ENCODE measurements at places on chromosomes 12 and 14.

DNA sequence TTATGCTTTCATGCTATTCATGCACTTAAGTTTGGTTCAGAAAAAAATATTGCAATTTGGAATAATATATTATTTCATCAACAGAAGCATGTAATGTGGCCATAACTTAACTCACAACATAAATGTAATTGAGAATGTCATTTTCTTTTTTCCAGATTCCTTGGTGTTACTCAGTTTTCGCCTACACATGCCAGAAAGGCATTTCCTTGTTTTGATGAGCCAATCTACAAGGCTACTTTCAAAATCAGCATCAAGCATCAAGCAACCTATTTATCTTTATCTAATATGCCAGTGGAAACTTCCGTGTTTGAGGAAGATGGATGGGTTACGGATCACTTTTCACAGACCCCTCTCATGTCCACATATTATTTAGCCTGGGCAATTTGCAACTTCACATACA, 14.4 kb downstream of the TRHDE start:
- no peak for DNase-seq

DNA sequence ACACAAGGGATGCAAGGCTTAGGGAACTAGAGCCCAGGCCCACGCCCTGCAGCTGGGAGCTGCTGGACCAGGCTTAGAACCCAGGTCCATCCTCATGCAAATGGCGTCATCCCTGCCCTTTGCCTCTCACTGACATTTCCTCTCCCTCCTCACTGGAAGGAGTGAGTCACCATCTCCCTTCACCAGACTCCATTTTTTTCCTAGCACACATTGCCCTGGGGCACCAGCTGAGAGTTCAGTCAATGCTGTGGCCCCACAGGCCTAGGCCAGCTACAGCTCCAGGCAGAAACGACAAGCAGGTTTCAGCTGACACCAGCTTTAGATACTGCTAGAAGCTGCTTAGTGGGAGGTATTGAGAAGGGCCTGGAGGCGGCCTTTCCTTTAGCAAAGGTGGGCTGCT, 98.9 kb downstream of the RIMBP2 start:
- DNase-seq: no peak

GRCh38 chr12:47017041-47017713, 62.2 kb upstream of the PCED1B start:
- no peak for DNase-seq

DNA sequence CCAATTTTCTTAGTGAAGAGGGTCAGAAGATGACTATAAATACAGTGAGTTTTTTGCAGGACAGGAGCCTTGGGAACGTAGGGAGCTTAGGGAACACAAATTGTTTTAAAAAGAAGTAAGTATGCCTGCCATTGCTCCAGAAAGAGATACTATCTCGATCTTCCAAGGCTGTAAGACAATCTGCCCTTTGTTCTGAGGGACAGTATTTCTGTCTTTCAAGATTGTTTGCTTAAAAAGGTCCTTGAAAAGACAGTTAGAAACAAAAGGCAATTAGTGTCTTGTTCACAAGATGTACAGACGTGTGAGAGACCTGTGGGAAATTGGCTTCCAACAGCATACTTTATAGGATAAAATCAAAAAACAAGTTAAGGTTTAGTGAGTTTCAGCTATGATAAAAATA, 321.2 kb upstream of the FAR2 start:
- DNase-seq: no peak

DNA sequence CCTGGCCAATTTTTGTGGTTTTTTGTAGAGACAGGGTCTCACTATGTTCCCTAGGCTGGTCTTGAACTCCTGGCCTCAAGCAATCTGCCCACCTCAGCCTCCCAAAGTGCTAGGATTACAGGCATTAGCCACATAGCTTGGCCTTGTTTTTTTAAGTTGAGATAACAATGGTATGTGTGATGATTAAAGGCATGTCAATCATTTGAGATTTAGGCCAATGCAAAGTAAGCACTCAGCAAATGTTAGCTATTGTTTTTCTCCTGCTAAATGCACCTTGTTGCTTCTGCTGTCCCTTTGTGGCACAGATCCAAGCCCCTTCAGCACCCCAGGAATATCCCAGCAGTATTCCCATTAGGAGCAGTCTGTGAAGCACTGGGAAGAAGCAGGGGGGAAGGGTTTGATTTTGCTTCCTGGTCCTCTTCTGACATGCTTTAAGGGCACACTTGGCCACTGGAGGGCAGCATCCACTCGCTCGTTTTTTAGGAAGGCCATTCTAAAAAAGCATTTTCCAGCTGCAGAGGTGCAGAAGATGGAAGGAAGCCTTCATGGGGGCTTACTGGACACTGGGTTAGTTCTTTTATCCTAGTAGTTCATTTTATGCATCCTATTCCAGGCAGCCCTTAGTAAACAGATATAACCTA, 70.2 kb upstream of the ZFP36L1 start:
- peak; percentile 74 for DNase-seq

- DNase-seq: no peak
Measured at GRCh38 chr12:54415221-54415929, 3.7 kb downstream of the ITGA5 start.

- DNase-seq: no peak
Measured at GRCh38 chr12:102061096-102061559, 663 bp downstream of the WASHC3 start.
